ENCODE measurements at places on chromosomes 13 and 19.

DNA sequence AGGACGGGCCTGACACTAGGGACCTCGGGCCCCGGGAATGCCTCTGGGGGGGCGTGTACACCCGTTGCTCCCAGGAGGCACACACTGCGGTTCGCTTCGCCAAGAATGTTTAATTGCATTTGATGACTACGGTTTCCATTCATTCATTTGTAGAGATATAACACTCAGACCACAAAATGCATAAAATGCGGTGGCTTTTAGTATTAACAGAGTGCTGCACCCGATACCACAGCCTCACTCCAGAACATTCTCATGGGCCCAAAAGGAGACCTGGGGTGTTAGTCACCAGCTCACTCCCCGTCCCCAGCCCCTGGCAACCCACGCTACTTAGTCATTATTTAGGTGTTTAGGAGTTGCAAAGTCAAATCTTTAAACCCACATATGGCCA, 21.8 kb downstream of the HCN2 start:
- no peak for DNase-seq

GRCh38 chr19:52397310-52398080, at the start of gene ZNF528:
Gene ZNF528 (plus strand): TSS chr19:52397849. CDS start chr19:52402014, 4,165 bp downstream.
- peak; percentile 68 for DNase-seq

- DNase-seq = no peak
Observed at GRCh38 chr13:111259058-111259457, 61.4 kb upstream of the TEX29 start.

GRCh38 chr19:30036154-30037129, 94.4 kb downstream of the URI1 start:
- no peak for DNase-seq

DNA sequence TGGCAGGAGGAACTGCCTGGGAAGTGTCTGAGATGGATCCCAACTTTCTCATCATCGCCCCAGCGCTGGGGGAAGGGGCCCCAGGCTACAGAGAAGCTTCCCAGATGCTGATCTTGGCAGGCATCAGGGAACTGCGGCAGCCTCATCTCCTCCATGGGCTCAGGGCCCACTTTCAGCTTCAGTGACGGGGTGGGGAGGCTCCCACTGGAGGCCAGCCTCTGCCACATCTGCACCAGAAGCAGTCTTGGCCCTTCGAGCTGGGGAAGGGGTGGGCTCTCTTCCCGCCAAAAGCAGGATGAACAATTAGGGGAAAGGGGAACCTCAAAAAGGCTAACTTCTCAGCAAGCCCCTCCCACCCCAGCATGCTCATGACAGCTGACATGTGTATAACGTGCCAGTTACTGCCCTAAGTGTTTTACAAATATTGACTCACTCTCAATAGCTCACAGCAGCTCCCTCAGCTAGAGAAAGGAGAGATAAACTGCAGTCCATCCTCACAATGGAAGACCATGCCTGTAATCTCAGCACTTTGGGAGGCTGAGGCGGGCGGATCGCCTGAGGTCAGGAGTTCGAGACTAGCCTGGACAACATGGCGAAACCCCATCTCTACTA, 7.1 kb upstream of the S1PR2 start:
- DNase-seq = no peak

DNA sequence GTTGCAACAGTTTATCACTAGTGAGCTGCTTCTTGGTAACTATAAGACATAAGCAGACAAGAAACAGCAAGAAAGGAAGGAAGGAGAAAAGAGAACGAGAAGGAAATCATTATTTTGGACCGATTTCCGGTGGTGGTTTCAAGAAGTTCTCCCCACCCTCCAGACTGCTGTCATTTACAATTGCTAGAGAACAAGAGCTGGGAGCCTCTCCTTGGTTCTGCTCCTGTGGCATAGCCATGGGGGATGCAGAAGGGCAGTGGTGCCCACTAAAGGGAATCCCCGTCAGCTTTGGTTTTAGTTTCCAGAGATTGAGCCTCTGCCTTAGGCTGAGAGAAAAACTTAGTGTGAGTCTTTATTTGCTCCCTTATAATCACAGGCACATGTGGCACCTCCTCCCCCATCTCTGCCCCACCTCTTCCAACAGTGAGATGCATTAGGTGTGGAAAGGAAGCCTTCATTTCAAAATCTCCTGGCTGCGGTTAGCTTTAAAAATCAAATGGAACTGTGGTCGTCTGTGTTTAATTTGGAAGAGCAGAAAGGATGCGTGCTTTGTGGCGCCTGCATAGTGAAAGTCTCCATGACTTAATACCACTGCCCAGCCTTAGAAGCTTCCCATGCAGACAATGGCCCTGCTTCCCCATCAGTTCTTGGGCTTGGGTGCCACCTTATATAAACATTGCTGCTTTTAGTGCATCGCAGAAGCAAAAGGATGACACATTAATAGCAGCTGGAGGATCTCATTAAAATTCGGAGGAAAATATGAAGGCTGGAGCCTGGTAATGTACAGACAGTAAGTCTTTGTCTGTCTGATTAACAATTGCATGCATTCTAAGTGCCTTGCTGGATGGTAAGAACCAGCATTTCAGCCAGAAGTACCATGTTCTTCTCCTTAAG, 25.0 kb downstream of the LRCH1 start:
- DNase-seq = no peak

DNA sequence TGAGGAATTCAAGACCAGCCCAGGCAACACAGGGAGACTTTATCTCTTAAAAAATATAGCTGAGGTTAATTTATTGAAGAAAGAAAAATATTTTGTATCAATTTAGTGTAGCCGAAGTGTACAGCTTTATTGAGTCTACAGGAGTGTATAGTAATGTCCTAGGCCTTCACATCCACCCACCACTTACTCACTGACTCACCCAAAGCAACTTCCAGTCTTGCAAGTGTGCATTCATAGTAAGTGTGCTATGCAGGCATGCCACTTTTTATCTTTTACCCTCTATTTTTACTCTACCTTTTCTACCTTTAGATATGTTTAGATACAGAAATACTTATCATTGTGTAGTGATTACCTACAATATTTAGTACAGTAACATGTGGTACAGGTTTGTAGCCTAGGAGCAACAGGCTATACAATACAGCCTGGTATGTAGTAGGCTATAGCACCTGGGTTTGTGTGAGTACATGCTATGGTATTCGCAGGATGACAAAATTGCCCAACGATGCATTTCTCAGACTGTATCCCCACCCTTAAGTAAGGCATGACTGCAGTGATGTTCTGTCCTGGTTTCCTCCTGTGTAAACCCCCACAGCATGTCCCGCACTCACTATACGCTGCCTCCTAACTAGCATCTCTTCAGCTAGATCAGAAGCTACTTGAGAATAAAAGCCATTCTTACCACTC, 15.3 kb upstream of the ATP12A start:
- no peak for DNase-seq

- DNase-seq = no peak
Observed at GRCh38 chr19:16628984-16629691, 1.1 kb upstream of the MED26 start.

DNA sequence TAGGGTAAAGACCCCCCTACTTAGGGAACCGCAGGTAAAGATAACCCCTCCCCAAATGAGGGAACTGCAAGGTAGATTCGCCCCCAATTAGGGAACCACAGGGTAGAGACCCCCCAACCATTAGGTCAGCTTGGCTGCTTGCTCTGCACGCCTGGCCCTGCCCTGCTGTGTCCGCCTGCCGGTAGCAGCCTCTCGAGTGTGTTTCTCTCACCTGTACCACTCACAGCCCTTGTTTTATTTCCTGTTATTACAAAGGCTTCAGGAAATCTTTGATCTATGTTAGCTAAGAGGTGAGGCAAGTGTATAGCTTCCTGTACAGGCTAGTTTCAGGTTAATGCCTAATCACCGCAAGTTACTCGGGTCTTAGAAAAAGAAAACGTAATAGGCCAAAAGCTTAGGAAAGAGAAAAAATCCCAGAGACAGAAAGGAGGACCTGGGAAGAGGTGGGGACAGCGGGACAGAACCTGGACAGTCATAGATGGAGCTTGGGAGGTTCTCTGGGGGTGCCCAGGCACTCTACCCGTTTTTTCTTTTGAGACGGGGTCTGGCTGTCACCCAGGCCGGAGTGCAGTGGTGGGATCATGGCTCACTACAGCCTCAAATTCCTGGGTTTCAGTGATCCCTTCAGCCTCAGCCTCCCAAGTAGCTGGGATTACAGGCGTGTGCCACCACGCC, 23.1 kb upstream of the EIF3G start:
- DNase-seq = no peak
